ENCODE measurements at places on chromosomes 6 and 20. TPM values are rescaled to one million over a fixed set of nuclear protein-coding genes. Genes with fewer than 3 reads are reported as not detected.
A peak's percentile ranks its signal among the peaks of the same experiment; 100 is the strongest.

DNA sequence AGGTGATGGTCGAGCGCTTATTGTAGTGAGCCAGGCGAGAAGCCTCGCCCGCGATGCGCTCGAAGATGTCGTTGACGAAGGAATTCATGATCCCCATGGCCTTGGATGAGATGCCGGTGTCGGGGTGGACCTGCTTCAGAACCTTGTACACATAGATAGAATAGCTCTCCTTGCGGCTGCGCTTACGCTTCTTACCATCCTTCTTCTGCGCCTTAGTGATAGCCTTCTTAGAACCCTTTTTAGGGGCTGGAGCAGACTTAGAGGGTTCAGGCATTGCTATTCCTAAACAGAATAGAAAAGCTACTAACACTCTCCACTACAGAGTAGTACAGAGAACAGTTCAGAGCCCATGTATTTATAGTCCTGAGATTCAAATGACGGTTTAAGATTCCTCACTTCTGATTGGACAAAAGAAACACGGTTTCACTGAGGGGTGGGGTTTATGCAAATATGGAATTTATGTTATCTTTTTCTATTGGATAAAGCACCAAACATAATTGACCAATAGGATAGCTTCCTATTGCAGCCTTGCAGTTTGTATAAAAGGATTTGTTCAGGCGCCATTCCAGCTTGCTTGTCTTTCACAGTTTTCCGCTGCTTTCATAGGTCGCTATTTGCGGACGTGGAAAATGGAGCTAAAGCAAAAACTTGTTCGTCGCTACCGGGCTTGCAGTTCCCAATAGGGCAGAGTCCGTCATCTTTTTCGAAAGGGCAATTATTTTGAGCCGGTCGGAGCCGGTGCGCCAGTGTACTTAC, 43.7 kb upstream of the HFE start:
- peak; percentile 96 for DNase-seq

- peak; percentile 15 for DNase-seq
These were observed 5.3 kb upstream of the FBXO9 start for GRCh38 chr6:53059648-53060589.

GRCh38 chr6:111011360-111012142, 29.7 kb downstream of the RPF2 start:
- DNase-seq = peak; percentile 66

GRCh38 chr20:19025430-19026120, 186.9 kb upstream of the SLC24A3 start:
- DNase-seq = no peak

GRCh38 chr6:129860908-129861665, at the start of gene TMEM244:
Gene TMEM244 (minus strand): TSS chr6:129861315. CDS start chr6:129861188, 127 bp downstream.
- peak; percentile 91 for DNase-seq

GRCh38 chr6:162921062-162921461, 193.3 kb downstream of the PACRG start:
- no peak for DNase-seq

DNA sequence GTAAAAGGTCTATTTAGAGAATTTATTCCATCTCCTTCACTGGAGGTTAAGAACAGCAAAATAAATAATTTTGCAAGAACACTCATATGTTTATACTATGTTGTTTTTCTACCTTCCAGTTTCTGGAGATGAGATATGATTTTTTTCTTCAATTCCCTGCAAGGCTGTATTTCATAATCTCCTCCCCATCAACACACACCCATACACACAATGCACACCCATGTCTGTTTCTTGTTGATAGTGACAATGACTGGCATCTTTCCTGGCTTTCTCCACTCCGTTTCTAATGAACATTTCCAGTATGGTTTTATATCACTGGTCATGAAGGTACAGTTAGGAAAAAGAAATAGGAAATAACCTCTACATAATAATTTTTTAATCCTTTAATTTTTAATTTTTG, 202.1 kb downstream of the ARHGAP18 start:
- no peak for DNase-seq

GRCh38 chr6:1475174-1475573, 85.8 kb downstream of the FOXF2 start:
- DNase-seq = no peak

- peak; percentile 60 for DNase-seq
These were observed 2.5 kb downstream of the GMNN start for GRCh38 chr6:24777227-24777626.

DNA sequence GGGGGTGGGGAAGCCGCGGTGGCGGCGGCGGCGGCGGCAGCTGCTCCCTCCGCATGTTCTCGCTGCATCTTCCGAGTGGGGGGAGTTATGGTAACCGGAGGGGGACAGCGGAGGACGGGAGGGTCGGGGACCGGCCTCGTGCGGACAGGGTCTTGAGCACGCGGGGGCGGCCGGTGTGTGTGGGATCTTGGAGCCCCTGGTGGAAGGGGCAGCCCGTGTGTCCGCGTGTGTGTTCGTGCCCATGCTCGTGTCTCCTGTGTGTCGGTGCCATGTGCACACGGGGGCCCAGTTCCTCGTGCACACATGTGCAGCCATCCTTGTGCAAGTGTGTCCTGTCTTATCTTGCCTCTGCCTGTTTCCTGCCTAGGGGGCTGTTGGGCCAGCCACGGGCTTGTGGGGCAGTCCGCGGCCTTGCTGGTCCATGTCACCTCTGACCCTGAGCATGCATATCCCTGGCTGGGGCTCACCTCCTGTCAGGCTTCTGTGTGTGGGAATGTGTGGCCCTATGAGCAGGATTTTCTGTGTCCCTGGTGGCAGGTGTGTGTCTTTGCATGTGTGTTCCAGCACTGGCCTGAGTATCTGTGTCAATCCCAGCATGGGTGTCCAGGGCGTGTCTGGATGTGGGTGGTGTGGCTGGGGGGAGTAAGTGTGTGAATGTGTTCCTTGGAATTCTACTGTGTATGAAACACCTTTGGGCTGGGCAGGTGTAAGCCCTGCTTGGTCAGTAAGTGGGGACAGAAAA, 8.5 kb downstream of the SYNGAP1 start:
- peak; percentile 75 for DNase-seq

NNAT gene
- not detected for total RNA-seq

CCM2L gene
- total RNA-seq = not detected

DACT2 gene
- total RNA-seq = not detected

DNA sequence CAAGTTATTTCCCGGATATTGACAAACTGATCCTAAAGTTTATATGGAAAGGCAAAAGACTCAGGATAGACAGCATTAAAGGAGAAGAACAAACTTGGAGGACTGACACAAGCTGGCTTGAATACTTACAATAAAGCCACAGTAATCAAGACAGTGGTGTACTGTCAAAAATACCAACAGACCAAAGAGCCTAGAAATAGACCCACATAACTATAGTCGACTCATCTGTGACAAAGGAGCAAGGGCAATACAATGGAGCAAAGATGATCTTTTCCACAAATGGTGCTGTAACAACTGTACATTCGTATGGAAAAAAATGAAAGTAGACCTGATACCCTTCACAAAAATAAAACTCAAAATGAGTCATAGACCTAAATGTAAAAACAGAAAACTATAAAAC, 46.0 kb downstream of the ABHD12 start:
- no peak for DNase-seq

All from GM23248 (cell line).